ENCODE measurements at places on chromosomes 2 and 18.

- no peak for DNase-seq
These were observed 72.5 kb downstream of the FAM210A start for GRCh38 chr18:13653746-13654433.

GRCh38 chr2:64860276-64860885, 128.8 kb upstream of the SLC1A4 start:
- no peak for DNase-seq

- DNase-seq, result no peak
These were observed 21.1 kb downstream of the PROC start for GRCh38 chr2:127439343-127439742.

DNA sequence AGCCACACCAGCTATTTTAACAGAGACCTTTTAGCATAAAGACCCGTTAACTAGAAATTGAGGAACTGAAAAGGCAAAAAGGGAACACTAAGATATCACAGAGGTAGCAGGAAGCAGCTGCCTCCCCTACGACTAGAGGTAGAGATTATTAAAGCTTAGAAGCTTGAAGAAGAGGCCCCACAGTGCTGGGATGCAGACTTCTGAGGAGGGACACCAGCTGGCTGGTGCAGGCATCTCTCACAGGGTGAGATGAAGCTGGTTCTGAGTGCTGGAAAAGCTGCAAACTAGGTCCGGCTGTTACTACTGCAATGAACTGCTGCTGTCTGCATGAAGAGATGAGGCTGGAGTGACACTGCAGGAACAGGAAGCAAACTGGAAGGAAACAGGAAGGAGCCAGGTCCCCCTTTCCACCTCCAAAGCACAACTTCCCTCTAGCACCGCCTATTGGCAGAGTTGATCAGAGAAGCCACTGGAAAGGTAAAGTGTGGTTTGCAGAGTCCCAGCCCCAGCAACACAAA, 61.2 kb upstream of the MRPS9 start:
- peak; percentile 38 for DNase-seq

GRCh38 chr2:120880381-120880780, 144.7 kb downstream of the GLI2 start:
- no peak for DNase-seq

DNA sequence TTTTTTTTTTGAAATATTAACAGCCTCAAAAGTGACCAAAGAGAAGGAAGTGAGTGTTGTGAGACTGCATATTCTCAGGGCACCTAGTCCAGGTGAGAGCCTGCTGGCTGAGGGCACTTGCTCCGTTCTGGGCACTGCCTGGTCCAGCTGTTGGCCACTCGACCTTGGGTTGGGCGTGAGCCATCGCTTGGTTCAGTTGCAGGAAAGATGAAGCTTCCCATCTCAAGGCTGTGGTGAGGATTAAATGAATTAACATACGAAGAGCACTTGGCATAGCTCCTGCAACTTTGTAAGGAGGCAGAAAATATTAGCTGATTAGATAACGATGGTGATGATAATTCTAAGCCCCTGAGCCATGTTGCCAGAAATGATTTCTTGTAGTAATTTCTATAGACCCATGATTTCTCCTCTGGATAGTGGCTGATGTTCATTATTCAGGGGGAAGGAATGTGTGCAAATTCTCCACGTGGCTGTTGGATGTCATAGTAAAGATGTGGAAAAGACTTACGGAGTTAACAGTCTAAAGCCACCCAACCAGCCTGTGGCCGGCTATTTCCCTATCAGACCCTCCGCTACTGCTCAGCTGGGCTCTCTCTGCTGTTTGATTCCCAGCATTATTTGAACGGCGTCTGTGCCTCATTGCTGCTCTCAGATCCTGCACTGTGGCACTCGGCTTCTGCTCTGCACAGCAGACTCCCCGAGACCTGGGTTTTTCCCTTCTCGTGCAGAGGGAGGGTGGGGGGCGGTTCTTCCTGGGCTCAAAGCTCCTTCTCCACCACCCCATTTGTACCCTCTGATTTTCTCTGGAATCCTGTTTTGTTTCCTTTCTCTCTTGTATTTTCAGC, 221.1 kb downstream of the GALR1 start:
- no peak for DNase-seq

GRCh38 chr18:42958353-42958752, 157.1 kb downstream of the RIT2 start:
- DNase-seq, result no peak

DNA sequence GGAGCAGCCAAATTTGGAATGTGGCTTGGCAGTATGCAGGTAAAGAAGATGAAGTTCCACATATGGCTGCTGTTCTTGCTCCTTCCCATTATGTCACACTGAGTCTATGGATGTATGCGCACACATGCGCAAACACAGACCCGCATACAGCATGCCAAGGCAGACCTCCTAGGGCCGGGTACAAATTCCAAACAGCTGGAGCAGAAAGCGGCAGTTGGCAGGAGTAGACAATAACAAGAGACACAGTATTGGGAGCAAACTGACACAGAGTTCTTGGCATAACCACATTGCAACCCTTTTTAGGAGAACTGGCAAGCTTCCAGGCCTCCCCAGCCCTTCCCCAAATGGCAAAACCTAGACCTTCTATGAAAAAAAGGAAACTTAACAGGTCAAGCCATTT, 268.9 kb downstream of the SP3 start:
- no peak for DNase-seq

DNA sequence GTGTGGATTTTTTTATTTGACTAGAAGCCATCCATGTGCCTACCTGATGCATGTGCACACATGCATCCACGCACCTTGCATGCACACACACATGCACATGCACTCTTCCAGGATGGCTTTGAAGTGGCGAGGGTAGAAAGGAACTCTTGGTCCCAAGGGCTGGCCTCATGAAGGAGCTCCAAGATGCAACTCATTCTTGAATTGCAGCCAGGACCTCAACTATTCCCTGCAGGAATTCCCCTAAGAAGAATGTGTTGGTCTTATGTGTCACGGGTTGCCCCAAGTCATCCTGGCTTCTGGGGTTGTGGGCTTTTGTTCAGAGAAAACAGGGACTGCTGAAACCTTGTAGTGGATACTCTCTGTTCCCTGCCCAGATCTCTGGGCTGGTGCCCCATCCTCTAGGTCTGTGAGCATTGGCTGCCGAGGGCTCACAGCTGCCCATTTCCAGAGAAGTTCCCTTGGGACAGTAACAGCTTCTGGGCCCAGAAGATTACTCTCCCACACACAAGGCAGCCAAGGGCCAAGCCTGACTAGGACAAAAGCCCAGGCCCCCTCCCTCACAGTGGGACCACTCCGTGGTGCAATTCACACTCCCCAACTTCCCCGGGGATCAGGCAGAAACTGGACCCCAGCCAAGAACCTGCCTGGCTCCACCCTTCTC, 137.6 kb downstream of the COPS8 start:
- DNase-seq, result no peak

DNA sequence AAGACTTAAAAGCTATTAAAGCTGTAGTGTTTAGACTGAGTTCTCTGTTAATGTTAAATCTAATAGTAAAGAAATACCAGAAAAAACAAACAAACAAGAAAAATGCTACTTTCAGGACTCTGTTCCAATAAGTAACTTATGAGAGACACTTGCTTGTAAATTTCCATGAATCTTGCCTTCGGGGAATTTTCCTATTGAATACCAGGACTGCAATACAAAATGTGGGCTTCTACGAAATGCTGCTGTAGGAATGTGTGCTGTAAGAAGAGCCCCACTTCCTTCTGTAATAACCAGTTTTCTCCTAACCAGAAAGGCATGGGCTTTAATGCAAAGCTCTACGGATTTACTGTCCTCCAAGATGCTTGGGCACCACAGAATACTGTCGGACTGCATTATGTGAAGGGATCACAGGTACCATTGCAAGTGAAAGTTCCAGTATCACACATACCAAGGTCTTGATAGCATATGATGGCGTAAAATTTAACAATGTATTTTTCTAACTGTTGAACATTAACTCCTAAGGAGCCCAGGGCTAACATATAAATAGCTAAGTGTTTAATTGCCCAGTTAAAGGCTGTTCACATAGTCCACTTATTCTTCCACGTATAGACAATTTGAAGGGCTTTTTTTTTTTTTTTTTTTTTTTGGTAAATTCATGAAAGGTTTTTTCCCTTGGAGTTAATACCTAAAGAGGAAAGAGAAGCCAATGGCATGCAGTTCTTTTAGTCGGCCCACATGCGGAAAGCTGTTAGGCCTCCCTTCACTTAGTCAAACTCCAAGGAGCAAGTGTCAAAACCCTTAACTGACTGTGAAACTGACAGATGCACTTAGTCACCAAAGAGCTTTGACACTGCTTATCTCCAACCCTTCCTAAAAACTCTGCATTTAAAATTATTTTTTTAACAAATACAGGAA, 564.0 kb upstream of the POU3F3 start:
- no peak for DNase-seq

- no peak for DNase-seq
These were observed 51.7 kb upstream of the ATIC start for GRCh38 chr2:215260097-215260677.

- no peak for DNase-seq
These were observed 231.8 kb downstream of the ETAA1 start for GRCh38 chr2:67628892-67629291.

GRCh38 chr2:211903961-211904360, 634.6 kb downstream of the ERBB4 start:
- DNase-seq, result no peak

Data from HEK293T (cell line).